ENCODE measurements at places on chromosomes 12 and 14.

DNA sequence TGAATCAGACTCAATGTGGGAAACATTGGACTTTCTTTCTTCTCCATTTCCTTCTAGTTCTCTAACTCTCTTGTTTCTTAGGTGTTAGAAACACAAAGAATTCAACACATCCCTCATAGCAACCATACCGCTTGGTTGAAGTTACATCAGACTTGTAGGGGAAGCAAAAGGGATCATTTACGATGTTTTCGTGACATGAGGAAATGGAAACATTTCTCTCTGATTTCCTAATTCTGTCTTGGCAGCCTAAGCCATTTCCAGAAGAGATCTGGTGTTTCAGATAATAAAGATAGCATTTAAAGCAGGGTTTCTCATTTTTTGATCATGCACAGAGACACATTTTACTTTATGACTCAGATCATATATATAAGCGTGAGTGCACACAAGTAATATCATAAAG is 202.0 kb downstream of the TMEM132C start:
- no peak for DNase-seq

DNA sequence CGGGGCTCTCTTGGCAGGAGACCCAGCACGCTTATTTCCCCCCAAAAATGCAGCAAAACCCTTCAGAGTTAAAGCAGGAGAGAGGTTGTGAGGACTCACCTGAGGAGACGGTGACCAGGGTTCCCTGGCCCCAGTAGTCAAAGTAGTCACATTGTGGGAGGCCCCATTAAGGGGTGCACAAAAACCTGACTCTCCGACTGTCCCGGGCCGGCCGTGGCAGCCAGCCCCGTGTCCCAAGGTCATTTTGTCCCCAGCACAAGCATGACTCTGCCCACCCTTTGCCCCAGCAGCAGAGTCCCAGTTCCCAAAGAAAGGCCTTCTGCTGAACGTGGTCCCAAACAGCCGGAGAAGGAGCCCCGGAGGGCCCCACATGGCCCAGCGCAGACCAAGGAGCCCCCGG is 337.7 kb downstream of the TMEM121 start:
- DNase-seq = no peak

DNA sequence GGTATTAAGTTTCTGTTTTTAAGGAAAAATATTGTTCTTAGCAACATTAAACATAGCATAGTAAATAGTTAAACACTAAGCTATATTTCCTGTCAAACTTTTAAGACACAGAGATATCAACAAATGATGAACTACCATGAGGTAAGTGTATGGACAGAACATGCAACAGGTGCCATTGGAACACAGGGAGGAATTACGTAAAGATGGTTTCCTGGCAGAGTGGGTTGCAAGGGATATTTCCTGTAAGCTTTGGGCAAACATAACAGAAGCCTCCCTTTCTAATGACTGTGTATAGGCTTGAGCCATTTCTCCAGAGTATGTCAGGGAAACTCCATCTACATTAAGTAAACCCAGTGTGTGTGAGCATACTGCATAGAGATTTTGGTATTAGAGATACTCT is 31.7 kb upstream of the HELB start:
- DNase-seq = no peak

DNA sequence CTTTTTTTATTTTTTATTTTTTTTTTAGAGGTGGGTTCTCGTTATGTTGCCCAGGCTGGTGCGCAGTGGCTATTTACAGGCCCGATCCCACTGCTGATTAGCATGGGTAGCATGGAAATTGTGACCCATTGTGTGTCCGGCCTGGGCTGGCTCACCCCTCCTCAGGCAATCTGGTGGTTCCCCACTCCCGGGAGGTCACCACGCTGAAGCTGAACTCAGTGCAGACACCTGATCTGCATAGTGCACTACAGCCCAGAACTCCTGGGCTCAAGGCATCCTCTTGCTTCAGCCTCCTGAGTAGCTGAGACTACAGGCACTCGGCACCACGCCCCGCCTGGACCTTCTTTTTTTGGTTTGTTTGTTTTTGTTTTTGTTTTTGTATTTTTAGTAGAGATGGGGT is 5.5 kb upstream of the CD4 start:
- no peak for DNase-seq

- no peak for DNase-seq
Observed at GRCh38 chr14:56000846-56001245, 117.4 kb upstream of the PELI2 start.

- DNase-seq = no peak
Observed at GRCh38 chr14:86334355-86334754, 804.4 kb downstream of the FLRT2 start.

DNA sequence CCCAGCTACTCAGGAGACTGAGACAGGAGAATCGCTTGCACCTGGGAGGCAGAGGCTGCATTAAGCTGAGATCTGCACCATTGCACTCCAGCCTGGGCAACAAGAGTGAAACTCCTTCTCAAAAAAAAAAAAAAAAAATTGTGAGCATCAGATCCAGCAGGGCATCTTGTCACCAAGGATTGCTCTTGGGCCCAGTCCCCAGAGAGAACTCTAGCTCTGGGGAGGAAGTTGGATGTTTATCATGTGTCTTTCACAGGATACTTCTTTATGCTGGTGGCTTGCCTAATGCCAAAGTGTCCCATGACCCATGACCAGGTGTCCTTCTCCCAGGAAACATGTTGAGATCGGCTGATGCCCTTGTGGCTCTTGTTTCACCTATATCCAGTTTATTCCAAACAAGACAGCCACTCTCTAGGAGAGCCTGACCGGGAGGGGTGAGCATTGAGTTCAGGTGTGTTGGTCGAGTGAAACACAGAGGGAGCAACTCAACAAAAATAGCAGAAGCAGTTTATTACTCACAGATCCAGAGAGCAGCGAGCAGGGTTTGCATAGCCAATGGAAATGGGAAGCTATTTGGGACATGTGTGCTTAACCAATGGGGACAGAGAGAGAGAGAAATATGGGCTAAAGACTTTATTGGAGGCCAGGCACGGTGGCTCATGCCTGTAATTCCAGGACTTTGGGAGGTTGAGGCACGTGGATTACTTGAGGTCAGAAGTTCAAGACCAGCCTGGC is 6.6 kb upstream of the TCHP start:
- no peak for DNase-seq
